ENCODE measurements at places on chromosomes 1 and 21.
A peak's percentile ranks its signal among the peaks of the same experiment; 100 is the strongest.

DNA sequence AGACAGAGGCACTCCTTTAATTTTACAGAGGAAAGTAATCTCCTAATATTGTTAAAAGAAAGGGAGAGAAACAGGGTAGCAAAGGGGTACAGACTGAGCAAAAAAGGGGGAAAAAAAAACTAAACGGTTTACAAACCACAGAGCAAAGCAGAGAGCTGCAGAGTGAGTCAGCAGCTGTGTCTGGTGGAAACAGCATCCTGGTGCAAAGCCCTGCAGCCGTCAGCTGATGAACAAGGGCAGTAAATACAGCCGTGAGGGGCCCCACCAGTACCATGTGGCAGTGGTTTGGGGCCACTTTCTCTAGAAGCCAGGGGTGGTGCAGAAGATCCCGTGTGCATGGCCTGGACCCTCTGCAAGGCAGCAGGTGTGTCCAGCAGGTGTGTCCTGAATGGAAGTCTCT, 111.3 kb downstream of the ERG start:
- peaks cover 13% of the 10 kb centered on the region for H3K27me3 ChIP-seq
- no peak overlapping the region for H3K27ac ChIP-seq
- H3K4me1 ChIP-seq: no peaks in the 10 kb centered on the region
- no peak for DNase-seq

- H3K36me3 ChIP-seq: no peaks in the 10 kb centered on the region
- no peak for DNase-seq
- H3K4me1 ChIP-seq: no peaks in the 10 kb centered on the region
- peaks cover 11% of the 10 kb centered on the region for H3K27me3 ChIP-seq
- H3K4me3 ChIP-seq: no peak overlapping the region
- H3K27ac ChIP-seq: no peak overlapping the region
Measured at GRCh38 chr1:47533793-47534328, 96.0 kb downstream of the FOXD2 start.

DNA sequence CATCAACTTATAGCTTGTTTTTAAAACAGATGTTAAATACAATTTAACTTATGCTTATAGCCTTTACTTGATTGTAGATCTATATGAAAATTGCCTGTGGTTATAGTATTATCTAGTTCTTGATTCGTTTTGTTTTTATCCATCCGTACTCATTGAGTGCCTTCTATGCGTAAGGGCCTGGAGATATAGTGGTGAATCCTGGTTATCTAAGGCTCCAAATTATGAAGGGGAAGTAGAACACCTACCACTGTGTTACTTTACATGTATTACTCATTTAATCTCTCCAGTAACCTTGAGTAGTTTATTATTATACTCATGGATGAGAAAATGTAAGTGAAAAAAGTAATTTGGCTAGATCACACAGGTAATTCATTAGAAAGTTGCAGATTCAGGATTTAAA, 121.8 kb downstream of the OSBPL9 start:
- peaks cover 51% of the 10 kb centered on the region for H3K4me1 ChIP-seq
- no peak overlapping the region for H3K27ac ChIP-seq
- H3K36me3 ChIP-seq: no peaks in the 10 kb centered on the region
- H3K27me3 ChIP-seq: no peaks in the 10 kb centered on the region
- DNase-seq: no peak

- no peaks in the 10 kb centered on the region for H3K36me3 ChIP-seq
Measured at GRCh38 chr1:33430692-33431593, at the start of gene PHC2. TSS of gene PHC2 (minus strand) at chr1:33431095. CDS start at chr1:33375539, 55,556 bp downstream.

GRCh38 chr1:13627127-13627526, 43.5 kb downstream of the PDPN start:
- no peaks in the 10 kb centered on the region for H3K4me1 ChIP-seq
- H3K27me3 ChIP-seq: no peaks in the 10 kb centered on the region
- no peaks in the 10 kb centered on the region for H3K36me3 ChIP-seq
- no peak for DNase-seq

DNA sequence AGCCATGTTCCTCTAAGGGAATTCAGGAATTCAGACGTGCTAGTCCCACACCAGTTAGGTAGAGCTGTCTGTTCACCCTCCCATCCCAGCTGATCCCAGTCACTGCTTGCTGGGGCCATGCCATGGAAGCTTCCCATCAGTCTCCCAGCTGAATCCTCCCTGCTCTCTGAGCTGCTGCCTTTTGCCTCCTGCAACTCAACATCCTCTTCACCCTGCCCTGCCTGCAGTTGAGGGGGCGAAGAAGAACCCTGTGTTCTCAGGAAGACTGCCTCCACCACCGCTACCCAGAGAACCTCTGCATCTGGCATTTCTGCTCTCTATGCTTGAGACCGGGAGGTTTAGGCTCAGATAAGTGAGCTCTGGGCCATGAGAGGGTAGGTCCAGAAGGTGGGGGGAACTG, 16.2 kb downstream of the CDCA8 start:
- no peak for DNase-seq
- no peak overlapping the region for H3K4me3 ChIP-seq
- H3K27me3 ChIP-seq: no peaks in the 10 kb centered on the region
- H3K36me3 ChIP-seq: peaks cover 17% of the 10 kb centered on the region
- no peak overlapping the region for H3K27ac ChIP-seq
- H3K4me1 ChIP-seq: no peaks in the 10 kb centered on the region

DNA sequence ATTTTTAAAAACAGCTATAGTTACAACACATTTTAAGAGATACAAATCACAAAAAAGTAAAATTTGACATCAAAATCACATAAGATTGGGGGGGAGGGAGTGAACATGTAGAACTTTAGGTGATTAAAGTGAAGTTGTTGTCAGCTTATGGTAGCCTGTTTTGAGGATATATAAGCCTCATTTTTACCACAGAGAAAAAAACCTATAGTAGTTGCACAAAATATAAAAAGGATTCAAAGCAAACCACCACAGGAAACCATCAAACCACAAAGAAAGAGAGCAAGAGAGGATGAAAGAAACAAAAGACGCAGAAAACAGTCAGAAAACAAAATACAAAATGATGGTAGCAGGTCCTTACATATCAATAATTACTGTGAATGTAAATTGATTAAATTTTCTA, 291.9 kb upstream of the DEPDC1 start:
- H3K27ac ChIP-seq: no peak overlapping the region
- no peak for DNase-seq
- no peak overlapping the region for H3K4me3 ChIP-seq
- H3K36me3 ChIP-seq: no peaks in the 10 kb centered on the region
- no peaks in the 10 kb centered on the region for H3K27me3 ChIP-seq

DNA sequence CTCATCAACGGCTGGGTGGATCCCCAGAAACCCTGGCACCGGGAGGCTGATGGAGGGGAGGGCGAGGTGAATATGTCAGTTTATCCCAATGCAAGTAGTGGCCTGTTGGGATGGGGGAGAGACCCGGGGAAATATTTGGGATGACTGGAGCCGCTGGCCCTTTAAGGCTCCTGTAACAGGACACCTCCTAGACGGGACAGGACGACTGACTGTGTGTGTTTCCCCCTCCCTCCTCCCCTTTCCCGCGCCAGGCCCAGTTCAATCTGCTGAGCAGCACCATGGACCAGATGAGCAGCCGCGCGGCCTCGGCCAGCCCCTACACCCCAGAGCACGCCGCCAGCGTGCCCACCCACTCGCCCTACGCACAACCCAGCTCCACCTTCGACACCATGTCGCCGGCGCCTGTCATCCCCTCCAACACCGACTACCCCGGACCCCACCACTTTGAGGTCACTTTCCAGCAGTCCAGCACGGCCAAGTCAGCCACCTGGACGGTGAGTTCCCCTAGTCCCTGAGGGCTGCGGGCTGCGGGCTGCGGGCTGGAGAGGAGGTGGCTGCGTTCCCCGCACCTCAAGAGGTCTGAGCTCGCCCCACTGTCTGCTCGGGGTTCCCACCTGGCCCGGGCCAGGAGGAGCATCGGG, 44.8 kb upstream of the CCDC27 start:
- no peak overlapping the region for H3K4me3 ChIP-seq
- H3K4me1 ChIP-seq: no peaks in the 10 kb centered on the region
- no peak overlapping the region for H3K27ac ChIP-seq
- no peak for DNase-seq

GRCh38 chr1:100976936-100977335, 48.6 kb downstream of the DPH5 start:
- no peaks in the 10 kb centered on the region for H3K27me3 ChIP-seq
- peaks cover 3% of the 10 kb centered on the region for H3K36me3 ChIP-seq
- no peak overlapping the region for H3K27ac ChIP-seq
- DNase-seq: no peak
- no peak overlapping the region for H3K4me3 ChIP-seq
- H3K4me1 ChIP-seq: no peaks in the 10 kb centered on the region

DNA sequence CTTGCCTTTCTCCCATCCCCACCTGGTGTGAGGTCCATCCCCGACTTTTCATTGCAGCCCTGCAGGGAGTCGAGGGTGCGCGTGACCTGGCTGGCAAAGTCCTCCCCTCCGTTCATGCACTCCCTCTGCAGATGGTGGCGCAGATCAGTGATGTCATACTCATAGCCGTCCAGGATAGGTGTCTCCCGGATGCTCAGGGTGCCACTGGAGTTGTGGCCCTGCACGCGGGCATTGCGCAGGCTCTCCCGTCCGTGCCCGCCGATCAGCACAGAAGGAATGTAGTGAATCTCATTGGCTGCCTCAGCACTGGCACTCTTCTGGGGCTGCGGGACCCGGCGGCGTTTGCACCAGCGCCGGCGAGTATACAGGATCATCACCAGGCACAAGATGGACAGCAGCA, 132.1 kb downstream of the ASTN1 start:
- DNase-seq: no peak
- no peaks in the 10 kb centered on the region for H3K36me3 ChIP-seq
- no peak overlapping the region for H3K4me3 ChIP-seq
- H3K27me3 ChIP-seq: no peaks in the 10 kb centered on the region
- H3K4me1 ChIP-seq: no peaks in the 10 kb centered on the region
- no peak overlapping the region for H3K27ac ChIP-seq

DNA sequence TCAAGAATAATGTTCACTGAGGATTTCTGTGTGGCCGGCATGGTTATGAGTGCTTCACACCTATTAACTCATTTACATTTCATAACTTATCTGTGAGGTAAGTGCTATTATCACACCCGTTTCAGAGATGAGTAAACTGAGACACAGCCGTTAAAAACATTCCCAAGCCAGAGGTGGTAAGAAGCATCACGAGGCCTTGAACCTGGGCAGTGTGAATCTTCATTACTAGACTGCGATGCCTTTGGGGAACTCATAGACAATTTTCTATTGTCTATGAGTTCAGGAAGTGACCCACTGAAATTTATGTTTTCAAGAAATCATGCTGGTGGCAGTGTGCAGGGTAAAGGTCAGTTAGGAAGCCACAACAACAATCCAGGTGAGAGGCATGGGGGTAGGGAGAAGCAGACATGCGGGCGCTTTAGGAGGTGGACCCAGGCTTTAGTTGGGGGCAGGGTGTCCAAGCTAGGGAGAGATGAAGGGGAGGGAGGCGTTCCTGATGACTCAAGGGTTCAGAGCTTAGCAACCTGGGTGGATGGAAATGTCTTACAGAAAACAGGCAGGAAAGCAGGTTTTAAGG, 14.5 kb downstream of the GNG12 start:
- no peak overlapping the region for H3K4me3 ChIP-seq
- no peaks in the 10 kb centered on the region for H3K27me3 ChIP-seq
- no peaks in the 10 kb centered on the region for H3K36me3 ChIP-seq
- DNase-seq: peak; percentile 22
- H3K4me1 ChIP-seq: peaks cover 23% of the 10 kb centered on the region

GRCh38 chr1:207362962-207363860, 41.7 kb downstream of the CD55 start:
- no peak overlapping the region for H3K27ac ChIP-seq
- H3K4me3 ChIP-seq: no peak overlapping the region
- no peak for DNase-seq
- H3K36me3 ChIP-seq: no peaks in the 10 kb centered on the region
- H3K4me1 ChIP-seq: no peaks in the 10 kb centered on the region

- no peaks in the 10 kb centered on the region for H3K4me1 ChIP-seq
- DNase-seq: no peak
- no peaks in the 10 kb centered on the region for H3K36me3 ChIP-seq
- H3K27me3 ChIP-seq: no peaks in the 10 kb centered on the region
- H3K27ac ChIP-seq: no peak overlapping the region
Measured at GRCh38 chr1:65959896-65960567, 167.3 kb downstream of the PDE4B start.

GRCh38 chr1:74822851-74823401, 90.0 kb downstream of the TYW3 start:
- H3K4me1 ChIP-seq: no peaks in the 10 kb centered on the region
- H3K27ac ChIP-seq: no peak overlapping the region
- DNase-seq: no peak
- no peak overlapping the region for H3K4me3 ChIP-seq

DNA sequence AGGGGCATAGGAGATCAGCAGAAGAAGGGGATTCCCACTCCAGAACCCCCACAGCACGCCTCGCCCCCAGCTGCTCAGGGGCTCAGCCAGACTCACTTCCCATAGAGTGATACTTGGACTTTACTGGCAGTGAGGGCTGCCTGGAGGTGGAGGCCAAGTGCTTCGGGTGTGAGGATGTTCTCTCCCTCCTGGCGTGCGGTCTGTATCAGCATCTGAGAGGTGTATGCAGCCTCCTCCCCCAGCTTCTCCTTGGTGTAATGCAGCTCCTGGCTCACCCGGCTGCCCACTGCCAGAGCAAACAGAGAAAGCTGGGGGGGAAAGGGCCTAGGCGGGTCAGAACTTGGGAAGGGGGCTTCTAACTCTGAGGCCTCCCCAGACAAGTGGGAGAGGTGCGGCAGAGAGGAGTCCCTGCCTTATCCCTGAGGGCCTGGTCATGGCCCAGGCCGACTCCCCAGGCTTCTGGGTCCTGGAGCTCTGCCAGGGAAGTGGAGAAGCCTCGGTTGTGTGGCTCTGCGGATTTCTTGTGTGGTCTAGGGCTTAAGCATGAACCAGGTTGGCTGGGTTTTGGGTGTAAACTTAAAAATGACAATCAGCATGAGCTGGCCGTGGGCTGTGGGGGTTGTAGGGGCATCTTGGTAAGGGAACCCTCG, 10.9 kb downstream of the PTCH2 start:
- DNase-seq: no peak
- peaks cover 78% of the 10 kb centered on the region for H3K4me1 ChIP-seq
- no peaks in the 10 kb centered on the region for H3K36me3 ChIP-seq
- H3K27ac ChIP-seq: no peak overlapping the region

DNA sequence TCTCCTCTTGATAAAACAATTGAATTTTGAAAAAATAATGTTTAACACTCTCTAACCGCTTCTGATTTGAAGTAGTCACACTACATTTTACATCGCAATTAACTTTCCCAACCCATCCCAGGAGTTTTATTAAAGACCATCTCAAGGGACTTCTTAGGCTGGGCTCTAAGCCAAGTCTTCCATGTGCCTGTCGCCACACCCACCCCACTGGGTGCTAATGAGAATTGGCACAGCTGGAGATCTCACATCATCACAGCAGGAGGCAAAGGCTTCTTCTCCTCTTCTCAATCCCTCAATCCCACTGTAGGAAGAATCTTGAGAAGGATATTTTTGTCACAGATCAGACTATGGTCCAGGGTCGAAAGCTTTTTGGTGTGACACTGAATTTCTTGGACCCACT, 328.9 kb downstream of the NUF2 start:
- no peaks in the 10 kb centered on the region for H3K27me3 ChIP-seq
- no peaks in the 10 kb centered on the region for H3K4me1 ChIP-seq
- no peak overlapping the region for H3K27ac ChIP-seq
- no peaks in the 10 kb centered on the region for H3K36me3 ChIP-seq
- H3K4me3 ChIP-seq: no peak overlapping the region
